Hepatocyte (in vitro differentiated cells): ENCODE measurements at places on chromosomes 2 and 18. TPM values are rescaled to one million over a fixed set of nuclear protein-coding genes. Genes with fewer than 3 reads are reported as not detected.
A peak's percentile ranks its signal among the peaks of the same experiment; 100 is the strongest.

GRCh38 chr18:35028536-35028935 is 12.7 kb upstream of the MAPRE2 start:
- DNase-seq: no peak
- H3K4me1 ChIP-seq: peaks cover 14% of the 10 kb centered on the region
- H3K27me3 ChIP-seq: no peaks in the 10 kb centered on the region
- H3K4me3 ChIP-seq: no peak overlapping the region

GRCh38 chr2:37795938-37796337 is 124.5 kb upstream of the CDC42EP3 start:
- peaks cover 21% of the 10 kb centered on the region for H3K4me1 ChIP-seq
- no peak for DNase-seq
- H3K27ac ChIP-seq: peak overlapping the region; percentile 60

- H3K4me1 ChIP-seq: peaks cover 10% of the 10 kb centered on the region
- no peak overlapping the region for H3K4me3 ChIP-seq
- no peak for DNase-seq
- no peaks in the 10 kb centered on the region for H3K36me3 ChIP-seq
Measured at GRCh38 chr2:175599966-175600831, 401.9 kb downstream of the LNPK start.

- no peaks in the 10 kb centered on the region for H3K36me3 ChIP-seq
- H3K27ac ChIP-seq: no peak overlapping the region
- DNase-seq: no peak
Measured at GRCh38 chr2:72077702-72078169, 69.9 kb downstream of the CYP26B1 start.

DNA sequence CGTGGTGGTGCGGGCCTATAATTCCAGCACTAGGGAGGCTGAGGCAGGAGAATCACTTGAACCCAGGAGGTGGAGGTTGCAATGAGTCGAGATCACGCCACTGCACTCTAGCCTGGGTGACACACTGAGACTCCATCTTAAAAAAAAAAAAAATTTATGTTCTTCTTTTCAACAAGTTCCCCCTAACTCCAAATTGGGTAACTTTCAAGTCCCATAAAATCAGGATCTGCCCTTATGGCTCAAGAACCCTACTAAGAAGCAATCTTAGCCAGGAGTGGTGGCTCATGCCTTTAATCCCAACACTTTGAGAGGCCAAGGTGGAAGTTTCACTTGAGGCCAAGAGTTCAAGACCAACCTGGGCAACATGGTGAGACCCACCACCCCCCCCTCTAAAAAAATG is 30.3 kb upstream of the TLK1 start:
- H3K4me1 ChIP-seq: no peaks in the 10 kb centered on the region
- no peak for DNase-seq
- H3K4me3 ChIP-seq: no peak overlapping the region
- H3K36me3 ChIP-seq: no peaks in the 10 kb centered on the region
- no peak overlapping the region for H3K27ac ChIP-seq
- no peaks in the 10 kb centered on the region for H3K27me3 ChIP-seq

The SERPINB4 gene
- not detected in 2 replicates for total RNA-seq
